ENCODE measurements at places on chromosomes 6 and 20.

GRCh38 chr6:147514831-147515230 lies 6.3 kb downstream of the SAMD5 start:
- H3K4me1 ChIP-seq = no peaks in the 10 kb centered on the region
- no peak overlapping the region for H3K27ac ChIP-seq
- peaks cover 34% of the 10 kb centered on the region for H3K27me3 ChIP-seq
- DNase-seq = no peak
- H3K36me3 ChIP-seq = no peaks in the 10 kb centered on the region

- H3K27me3 ChIP-seq = no peaks in the 10 kb centered on the region
- no peak overlapping the region for H3K4me3 ChIP-seq
- no peak for DNase-seq
- H3K4me1 ChIP-seq = peaks cover 93% of the 10 kb centered on the region
- peak overlapping the region; percentile 81 for H3K27ac ChIP-seq
- peaks cover 98% of the 10 kb centered on the region for H3K36me3 ChIP-seq
Observed at GRCh38 chr6:111743862-111744692, 129.2 kb downstream of the FYN start.

- DNase-seq = no peak
- peaks cover 25% of the 10 kb centered on the region for H3K4me1 ChIP-seq
- H3K27ac ChIP-seq = no peak overlapping the region
- no peaks in the 10 kb centered on the region for H3K27me3 ChIP-seq
- H3K36me3 ChIP-seq = peaks cover 91% of the 10 kb centered on the region
Observed at GRCh38 chr20:35903843-35904242, 50.5 kb downstream of the SCAND1 start.

DNA sequence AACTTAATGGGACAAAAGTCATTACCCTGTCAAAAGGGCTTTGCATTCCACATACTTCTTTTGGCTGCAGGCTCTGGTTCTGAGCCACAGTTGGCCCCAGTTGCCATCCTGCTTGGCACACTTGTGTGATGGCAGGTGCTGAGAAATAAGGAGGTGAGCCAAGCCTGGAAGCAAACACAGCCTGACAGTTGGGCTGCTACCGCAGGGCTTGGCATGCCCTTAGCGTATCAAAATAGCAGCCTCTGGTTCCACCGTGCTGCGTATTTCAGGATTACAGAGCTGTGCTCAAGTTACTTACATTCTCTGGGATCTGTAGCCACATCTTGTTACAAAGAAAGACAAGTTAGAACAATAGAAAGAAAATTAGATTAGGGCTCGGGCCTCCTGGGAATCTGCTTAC lies 11.1 kb downstream of the MTHFD1L start:
- no peak overlapping the region for H3K4me3 ChIP-seq
- no peak overlapping the region for H3K27ac ChIP-seq
- DNase-seq = no peak
- peaks cover 4% of the 10 kb centered on the region for H3K4me1 ChIP-seq
- H3K27me3 ChIP-seq = no peaks in the 10 kb centered on the region

- DNase-seq = peak; percentile 42
- H3K4me3 ChIP-seq = peak overlapping the region; percentile 99
- H3K4me1 ChIP-seq = peaks cover 25% of the 10 kb centered on the region
Observed at GRCh38 chr20:2507875-2508630, 662 bp downstream of the ZNF343 start.

DNA sequence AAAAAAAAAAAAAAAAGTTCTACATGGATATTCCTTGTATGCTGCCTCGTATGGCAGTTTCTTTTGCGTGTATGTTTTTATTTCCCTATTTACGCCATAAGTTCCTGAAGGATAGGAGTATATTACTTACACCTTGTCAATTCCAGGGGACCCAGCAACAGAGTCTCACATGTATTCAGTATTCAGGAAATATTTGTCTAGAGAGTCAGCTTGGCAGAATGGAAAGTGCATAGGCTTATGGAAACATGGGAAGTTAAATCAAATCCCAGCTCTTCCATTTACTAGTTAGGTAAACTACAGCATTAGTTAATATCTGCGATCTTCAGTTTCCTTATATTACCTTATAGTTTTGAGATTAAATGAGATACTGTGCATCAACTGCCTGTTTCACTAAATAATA lies 51.1 kb upstream of the SLC22A16 start:
- DNase-seq = no peak
- H3K36me3 ChIP-seq = no peaks in the 10 kb centered on the region
- peaks cover 11% of the 10 kb centered on the region for H3K4me1 ChIP-seq
- H3K27me3 ChIP-seq = no peaks in the 10 kb centered on the region

DNA sequence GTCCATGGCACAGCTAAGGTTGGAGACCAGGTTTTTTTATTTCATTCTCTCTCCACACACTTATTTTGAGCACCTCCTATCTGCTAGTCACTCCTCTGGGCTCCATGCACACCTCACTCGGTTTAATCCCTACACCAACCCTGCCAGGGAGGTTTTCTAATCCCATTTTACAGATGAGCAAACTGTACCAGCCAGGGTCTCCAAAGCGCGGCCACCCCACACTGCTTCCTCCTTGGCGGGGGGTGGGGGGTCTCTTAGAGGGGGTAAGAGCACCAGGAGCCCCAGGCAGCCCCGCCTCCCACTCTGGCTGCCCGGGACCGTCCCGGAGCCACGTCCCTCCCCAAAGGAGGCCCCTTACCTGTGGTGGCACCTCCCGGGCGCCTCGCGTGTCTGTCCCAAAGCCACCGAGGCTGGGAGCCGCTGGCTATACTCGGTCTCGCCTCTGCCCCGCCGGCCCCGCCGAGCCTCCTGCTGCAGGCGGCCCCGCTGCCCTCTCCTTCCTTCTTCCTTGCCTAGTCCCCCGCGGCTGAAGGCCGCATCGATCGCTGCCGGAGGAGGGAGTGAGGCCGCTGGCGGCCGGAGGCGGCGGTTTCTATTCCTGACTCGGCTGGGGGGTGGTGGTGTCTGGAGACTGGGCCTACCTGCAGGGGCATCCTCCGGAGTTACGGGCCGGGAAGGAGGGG lies at the start of gene KCNS1:
Gene KCNS1, minus strand, starts transcription at position 565 of the 683 bp plus-strand sequence. CDS start 1,891 bp downstream, outside the sequence.
- H3K4me1 ChIP-seq = peaks cover 15% of the 10 kb centered on the region
- DNase-seq = no peak
- peaks cover 63% of the 10 kb centered on the region for H3K27me3 ChIP-seq
- no peaks in the 10 kb centered on the region for H3K36me3 ChIP-seq
- no peak within 1 kb of the TSS for H3K27ac ChIP-seq
- no peak within 1 kb of the TSS for H3K4me3 ChIP-seq

- no peaks in the 10 kb centered on the region for H3K36me3 ChIP-seq
- H3K27me3 ChIP-seq = peaks cover 38% of the 10 kb centered on the region
- H3K27ac ChIP-seq = no peak within 1 kb of the TSS
Observed at GRCh38 chr6:154039231-154039842, at the start of gene OPRM1. TSS of gene OPRM1 (plus strand) at chr6:154039240. CDS start at chr6:154039545, 305 bp downstream.

- peaks cover 3% of the 10 kb centered on the region for H3K27me3 ChIP-seq
- no peaks in the 10 kb centered on the region for H3K36me3 ChIP-seq
- no peak for DNase-seq
- H3K4me1 ChIP-seq = peaks cover 4% of the 10 kb centered on the region
Observed at GRCh38 chr6:142035890-142036289, 96.8 kb upstream of the GJE1 start.

GRCh38 chr6:15507746-15508145 lies 155.1 kb downstream of the DTNBP1 start:
- peak overlapping the region; percentile 61 for H3K27ac ChIP-seq
- H3K36me3 ChIP-seq = peaks cover 99% of the 10 kb centered on the region
- no peak for DNase-seq
- no peaks in the 10 kb centered on the region for H3K27me3 ChIP-seq
- peaks cover 2% of the 10 kb centered on the region for H3K4me1 ChIP-seq
- no peak overlapping the region for H3K4me3 ChIP-seq

DNA sequence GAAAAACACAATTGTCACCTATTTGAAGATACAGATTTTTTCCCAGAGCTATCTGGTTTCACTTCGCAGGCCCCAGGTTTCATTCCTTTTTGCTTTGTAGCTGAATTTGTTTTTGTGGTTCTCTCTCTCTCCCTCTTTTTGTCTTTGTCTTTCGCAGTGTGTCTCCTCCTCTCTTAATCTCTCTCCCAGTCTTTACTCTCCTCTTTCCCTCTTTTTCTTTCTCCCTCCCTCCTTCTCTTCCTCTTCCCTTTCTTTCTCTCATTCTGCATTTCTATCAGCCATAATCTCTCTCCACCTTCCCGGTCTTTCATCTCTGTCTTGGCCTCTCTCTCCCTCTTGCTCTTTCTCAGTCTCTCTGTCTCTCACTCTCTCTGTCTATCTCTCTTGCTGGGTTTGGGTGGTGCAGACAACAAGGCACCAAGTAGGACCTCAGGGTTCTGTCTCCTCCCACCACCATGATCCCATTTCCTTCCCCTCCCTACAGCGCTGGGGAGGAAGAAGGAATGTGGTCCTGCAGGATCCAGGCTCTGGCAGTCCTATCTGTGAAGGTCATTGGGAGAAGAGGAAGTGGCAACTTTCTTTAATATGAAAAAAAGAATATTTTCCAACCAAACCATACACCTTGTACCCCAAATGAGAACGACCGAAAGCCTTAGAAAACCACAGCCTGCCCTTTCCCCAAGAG lies 63.2 kb downstream of the BANF2 start:
- no peak overlapping the region for H3K4me3 ChIP-seq
- peaks cover 12% of the 10 kb centered on the region for H3K27me3 ChIP-seq
- H3K36me3 ChIP-seq = no peaks in the 10 kb centered on the region
- no peak for DNase-seq
- no peaks in the 10 kb centered on the region for H3K4me1 ChIP-seq

GRCh38 chr6:157571269-157571668 lies 190.3 kb downstream of the ZDHHC14 start:
- H3K27me3 ChIP-seq = no peaks in the 10 kb centered on the region
- H3K27ac ChIP-seq = no peak overlapping the region
- no peak for DNase-seq

DNA sequence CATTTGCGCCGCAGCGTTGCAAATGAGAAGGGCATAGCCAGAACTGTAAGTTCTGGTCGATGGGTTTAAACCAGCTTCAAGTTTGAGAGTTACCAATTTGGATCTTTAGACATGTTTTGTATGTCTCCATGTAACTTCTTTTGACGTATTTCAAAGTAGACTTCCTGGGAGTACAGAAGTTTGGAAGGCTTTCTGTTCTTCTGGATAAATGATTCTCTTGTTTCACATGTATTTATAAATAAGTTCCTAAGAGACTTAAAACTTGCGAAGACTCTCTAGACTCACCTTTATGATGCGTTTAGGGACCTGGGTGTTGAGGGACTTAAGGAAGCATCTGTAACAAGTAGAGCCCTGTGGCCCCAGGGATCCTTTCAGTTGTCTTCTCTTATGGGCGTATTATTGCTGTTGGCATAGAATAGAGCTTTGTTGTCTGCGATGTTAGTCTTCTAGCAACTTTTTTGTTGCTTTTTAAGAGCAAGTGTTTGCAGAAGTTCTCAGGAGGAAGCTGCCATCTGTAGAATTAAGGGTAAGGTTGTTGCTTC lies 1.3 kb downstream of the CDYL start:
- no peak for DNase-seq
- H3K36me3 ChIP-seq = peaks cover 9% of the 10 kb centered on the region
- peak overlapping the region; percentile 83 for H3K4me3 ChIP-seq
- peaks cover 75% of the 10 kb centered on the region for H3K4me1 ChIP-seq
- H3K27ac ChIP-seq = peak overlapping the region; percentile 89

DNA sequence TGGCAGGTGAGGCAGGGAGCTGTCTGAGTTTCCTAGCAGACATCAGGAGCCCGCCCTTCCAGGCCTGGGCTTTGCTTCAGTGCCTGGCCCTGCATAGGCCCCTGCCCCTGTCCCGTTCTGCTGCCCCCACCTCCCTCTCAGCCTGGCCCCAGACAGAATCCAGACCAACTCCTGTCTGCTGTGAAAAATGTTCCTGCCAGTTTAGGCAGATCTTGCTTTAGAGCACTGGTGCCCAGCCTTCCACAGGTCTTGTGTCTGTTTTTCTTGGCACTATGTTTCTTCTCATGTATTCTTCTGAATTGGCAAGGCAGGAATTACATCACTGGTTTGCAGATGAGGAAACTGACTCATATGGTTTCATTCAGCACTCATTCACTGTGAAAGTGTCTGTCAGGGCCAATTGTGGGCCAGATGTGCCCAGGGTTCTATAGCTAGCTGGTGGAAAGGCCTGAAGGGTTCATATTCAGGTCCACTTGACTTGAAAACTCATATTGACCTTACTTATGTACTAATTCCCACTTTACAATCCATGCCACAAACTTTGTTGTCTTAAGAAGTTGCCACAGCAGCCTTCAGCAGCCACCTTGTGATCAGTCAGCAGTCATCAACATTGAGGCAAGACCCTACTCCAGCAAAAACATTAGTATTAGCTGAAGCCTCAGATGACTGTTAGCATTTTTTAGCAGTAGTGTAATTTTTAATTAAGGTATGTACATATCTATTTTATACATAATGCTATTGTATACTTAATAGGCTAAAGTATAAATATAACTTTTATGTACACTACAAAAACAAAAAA lies 40.5 kb downstream of the HLA-F start:
- no peak for DNase-seq
- peaks cover 19% of the 10 kb centered on the region for H3K4me1 ChIP-seq

GRCh38 chr6:157877149-157877548 lies 54.1 kb downstream of the SNX9 start:
- H3K4me3 ChIP-seq = peak overlapping the region; percentile 37
- peak overlapping the region; percentile 81 for H3K27ac ChIP-seq
- H3K27me3 ChIP-seq = no peaks in the 10 kb centered on the region
- peaks cover 69% of the 10 kb centered on the region for H3K4me1 ChIP-seq
- H3K36me3 ChIP-seq = peaks cover 91% of the 10 kb centered on the region
